Activated CD4-positive, alpha-beta T cell treated with anti-CD3 and anti-CD28 coated beads for 4 hours (primary cell): ENCODE measurements at places on chromosomes 11 and 22.

- DNase-seq, result no peak
Observed at GRCh38 chr11:24389575-24389974, 107.3 kb upstream of the LUZP2 start.

GRCh38 chr11:62880231-62880802 is 379 bp upstream of the SLC3A2 start:
- DNase-seq, result no peak

DNA sequence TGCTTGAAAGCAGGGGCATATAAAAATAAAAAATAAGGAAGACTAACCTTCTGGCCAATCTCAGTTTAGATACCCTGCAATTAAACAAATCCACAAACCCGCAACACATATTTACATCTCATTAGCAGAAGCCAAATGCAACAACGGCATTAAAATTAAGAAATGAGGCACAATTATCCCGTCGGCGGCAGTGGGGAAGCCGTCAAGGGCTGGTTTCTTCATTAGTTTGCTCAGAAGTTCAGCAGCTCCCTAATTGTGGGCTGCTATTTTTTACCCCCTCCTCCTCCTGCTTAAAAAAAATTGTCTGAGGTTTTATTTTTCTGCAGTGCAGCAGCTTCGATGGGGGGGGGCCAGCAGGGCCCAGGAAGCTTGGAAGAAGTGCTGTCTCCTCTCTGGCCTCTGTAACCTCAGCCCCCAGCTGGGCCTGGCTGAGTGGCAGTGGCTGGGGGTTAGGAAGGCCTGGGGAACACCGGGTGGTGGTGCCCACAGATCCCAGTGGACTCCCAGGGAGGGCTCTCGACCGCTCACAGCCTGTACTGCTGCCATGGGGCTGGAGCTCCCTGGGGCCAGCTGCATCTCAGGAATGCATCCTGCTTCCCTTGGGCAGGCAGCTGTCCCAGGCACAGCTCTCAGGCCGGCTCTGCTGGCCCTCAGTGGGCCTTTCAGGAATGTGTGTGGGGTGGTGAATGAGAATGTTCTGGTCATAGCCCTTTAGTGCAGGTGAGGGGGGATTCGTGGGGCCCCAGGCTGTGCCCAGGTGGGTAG is 148.7 kb upstream of the B3GAT1 start:
- no peak for DNase-seq

GRCh38 chr11:10866893-10867331 is 9.1 kb upstream of the ZBED5 start:
- DNase-seq, result no peak

DNA sequence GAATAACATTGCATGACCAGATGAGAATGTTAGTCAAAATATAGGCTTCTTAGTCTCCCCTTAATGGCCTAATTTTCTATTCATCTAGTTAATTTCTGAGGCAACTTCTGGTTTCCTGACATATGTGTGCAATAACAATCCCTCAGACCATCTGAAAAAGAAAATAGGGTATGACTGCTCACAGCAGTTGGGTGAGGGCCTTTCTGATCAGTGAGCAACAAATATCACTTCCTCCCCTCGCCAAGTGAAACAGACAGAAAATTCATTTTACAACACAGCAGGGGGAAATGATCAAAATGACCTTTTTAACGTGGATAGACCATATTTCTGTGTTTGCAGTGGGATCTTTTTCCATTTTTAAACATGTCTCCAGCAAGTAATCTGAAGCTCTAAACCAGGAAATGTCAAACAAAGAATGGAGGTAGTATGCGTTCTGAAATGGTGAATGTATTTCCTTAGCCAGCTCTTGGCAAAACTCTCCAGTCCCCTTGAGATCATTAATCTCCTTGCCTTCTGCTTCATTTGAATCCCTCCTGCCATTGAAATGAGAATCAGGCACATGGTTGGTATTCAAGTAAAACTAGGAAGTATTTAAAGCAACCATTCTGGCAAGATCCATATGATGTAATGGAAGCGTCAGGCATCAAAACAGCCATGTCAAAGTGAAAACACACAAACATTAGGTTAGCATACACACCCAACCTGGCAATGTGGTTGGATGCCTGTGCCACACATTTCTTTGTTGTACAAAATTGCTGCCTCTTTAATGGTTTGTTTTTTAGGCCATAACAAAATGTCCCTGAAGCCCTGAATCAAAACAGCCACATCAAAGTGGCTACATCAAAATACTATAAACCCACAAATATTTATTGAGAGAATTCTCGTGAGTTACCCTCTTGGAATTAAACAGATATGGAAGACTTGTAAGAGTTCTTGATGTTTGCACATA is 100.1 kb downstream of the SLC1A2 start:
- DNase-seq, result no peak

DNA sequence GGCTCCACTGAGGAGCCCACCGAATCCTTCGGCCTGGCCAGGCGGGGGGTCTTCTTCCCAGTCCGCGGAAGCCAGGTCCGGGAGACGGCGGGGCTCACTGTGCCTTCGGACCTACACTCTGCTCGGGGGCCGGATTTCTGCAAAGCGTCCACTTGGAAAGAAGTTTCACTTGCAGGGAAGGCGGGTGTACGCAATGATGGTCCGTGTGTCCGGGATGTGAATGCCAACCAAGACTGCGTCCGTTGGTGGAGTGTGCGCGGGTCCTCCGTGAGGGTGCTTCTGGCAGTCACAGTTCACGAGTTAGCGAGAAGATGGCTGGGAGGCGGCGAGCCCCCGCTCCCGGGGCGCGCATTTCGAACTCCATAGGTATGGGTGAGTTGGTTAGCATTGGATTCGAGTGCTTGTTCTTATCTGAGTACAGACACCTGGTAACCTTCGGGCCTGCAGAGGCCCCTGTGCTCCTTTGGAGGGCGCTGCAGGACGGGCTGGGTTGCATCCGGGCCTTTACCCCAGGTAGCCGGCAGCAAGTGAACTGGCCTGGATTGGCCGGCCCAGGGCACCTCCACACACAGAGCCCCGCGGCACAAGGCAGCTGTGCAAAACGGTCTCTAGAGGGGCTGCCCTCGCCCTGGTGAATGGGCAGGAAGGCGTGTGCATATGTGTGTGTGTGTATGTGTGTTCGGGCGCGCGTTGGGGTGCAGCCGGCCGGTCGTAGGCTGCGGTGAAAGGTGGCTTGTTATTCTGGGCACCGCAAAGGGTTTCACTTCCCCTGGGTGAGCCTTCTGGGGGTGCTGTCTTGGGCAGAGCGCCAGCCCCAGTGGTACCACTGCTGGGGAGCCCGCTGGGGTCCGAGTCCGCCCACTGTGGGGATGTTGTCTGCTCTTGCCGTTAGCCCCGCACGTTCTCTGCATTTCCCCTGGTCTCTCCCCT is 13.3 kb upstream of the CYP2R1 start:
- DNase-seq, result peak; percentile 61

- DNase-seq, result no peak
Observed at GRCh38 chr22:50269573-50269969, 609 bp downstream of the MAPK11 start.

GRCh38 chr11:119580081-119580480 is 148.9 kb downstream of the NECTIN1 start:
- no peak for DNase-seq

DNA sequence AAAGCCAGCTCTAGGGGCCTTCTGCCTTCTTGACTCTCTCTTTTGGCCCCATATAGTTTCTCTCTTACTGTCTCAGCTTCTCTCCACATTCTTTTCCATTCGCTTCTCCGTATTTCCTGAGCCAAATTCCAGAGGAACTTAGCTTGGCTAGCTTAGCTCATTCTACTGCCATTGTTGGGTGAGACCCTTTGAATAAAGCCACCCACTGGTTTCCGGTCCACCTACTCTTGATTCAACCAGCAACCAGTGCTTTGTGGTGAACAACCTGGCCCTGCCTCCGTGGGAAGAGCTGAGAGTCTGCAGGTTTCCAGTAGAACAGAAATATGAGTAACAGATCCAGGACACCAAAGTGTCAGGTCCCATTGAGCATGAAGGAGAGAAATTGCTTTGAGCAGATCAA is 81.3 kb upstream of the ARHGAP20 start:
- DNase-seq, result no peak

DNA sequence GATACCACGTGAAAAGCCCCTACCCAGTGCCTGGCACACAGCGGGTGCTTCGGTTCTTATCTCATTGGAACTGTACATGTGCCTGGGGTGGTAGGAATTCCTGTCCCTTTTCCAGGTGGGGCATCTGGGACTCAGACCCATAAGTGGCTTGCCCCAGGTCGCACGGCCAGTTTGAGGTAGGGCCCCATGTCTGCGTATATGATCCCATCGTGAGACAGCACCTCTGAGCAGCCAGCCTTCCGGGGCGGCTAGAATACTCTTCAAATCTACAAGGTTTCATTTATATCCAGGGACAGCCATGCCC is 33.5 kb upstream of the SMIM38 start:
- no peak for DNase-seq

DNA sequence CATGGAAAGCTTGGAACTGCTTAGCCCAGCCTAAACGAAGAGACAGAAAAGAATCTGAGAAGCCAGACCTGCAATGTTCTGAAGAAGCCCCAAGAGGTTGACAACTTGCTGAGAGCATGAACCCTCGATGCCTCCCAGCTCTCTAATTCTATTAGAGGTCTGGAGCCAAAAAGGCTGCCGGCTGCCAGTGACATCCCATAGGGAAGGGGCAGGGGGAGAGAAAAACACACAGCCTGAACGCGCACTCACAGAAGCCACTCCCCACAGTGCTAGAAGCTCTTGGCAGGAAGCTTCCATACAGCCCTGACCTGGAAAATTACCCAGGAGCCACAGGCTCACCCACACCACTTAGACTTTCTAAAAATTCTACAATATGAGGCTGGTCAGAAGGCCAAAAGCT is 18.3 kb downstream of the POLDIP3 start:
- DNase-seq, result no peak

- peak; percentile 50 for DNase-seq
Observed at GRCh38 chr11:726278-727220, 20.5 kb downstream of the EPS8L2 start.
